Activated CD4-positive, alpha-beta T cell treated with anti-CD3 and anti-CD28 coated beads, Interleukin-2, amount 50 U/mL, for 48 hours (primary cell): ENCODE measurements at places on chromosomes 11 and 22.
A peak's percentile ranks its signal among the peaks of the same experiment; 100 is the strongest.

- DNase-seq = peak; percentile 43
Observed at GRCh38 chr22:41596776-41597634, 7.4 kb upstream of the PMM1 start.

GRCh38 chr11:78802058-78802761 is 227.5 kb upstream of the NARS2 start:
- no peak for DNase-seq

DNA sequence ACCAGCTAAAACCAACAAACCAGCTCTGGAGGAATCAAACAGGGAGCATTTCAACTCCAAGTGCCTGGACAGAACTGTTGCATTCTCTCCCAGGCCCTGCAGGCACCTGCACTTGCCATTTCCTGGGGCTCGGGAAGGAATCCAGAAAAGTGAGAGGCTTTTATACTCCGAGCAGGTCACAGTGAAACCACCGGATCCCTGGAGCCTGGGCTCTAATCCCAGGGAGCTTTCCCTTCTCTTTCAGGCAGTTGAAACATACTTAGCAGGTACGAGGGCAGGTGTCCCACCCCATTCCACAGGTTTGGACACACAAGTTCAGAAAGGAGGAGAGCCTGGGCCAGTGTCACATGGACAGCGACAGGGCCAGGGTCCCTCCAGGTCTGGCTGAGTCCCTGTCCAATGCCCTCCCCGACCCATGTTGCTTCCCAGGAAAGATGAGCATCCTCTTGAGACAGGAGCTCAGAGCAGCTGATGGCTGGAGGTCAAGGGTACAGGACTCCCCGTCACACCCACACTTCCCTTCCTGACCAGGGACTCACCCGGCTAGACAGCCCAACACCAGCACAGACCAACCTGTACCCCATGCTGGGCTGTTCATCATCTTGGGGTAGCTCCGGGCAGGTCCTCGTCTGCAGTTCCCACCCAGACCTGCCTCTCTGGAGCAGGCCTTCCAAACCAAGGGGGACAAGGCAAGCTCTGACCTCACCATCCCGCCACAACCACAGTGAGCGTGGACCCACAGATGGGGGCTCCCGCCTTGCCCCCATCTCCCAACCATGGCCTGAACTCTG is 49.9 kb upstream of the CD5 start:
- peak; percentile 0 for DNase-seq

DNA sequence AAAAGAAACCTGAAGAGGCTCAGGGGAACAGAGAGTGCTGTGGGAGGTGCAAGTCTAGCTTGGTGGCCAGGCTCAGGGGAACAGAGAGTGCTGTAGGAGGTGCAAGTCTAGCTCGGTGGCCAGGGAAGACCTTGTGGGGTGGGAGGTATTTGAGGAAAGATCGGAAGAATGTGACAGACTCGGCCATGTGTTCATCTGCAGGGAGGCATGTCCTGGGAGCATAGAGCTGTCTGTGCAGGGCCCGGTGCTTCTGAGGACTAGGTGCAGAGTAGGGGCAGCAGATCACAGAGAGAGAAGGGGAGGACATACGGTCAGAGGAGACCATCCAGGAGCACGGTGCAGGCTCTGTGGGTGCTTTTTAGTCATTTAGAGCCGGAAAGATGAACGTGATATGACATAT is 10.8 kb downstream of the IFITM10 start:
- no peak for DNase-seq

DNA sequence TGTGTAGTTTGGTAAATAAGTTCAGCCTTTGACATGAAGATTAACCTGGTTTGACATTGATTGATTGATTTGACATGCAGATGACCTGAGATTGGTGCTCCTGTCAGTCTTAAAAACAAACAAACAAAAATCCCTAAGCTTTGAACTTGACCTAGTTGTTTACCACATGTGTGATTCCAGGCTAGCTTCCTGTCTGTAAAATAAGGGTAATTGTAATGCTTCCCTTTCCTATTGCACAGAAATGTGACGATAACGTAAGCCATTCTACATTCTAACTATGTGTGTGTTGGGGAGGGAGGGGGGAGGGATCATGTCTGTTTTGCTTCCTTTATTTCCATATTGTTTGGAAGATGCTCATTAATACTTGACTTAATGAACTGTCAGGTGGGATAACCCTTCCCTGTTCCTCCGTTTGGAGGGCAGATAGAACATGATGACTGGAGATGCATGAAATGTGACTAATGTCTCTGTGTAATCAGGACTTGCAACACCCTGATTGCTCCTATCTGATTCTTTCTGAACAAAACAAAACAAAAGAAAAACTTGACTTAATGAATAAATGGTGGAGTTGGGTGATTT is 106.1 kb upstream of the CLMP start:
- DNase-seq = no peak
